Mucosa of gallbladder (tissue), 1 donor: ENCODE measurements at places on chromosomes 2 and 18.

GRCh38 chr2:75587954-75588587 lies 27.3 kb upstream of the EVA1A start:
- DNase-seq: no peak

GRCh38 chr2:136000502-136000901 lies 15.1 kb upstream of the DARS1 start:
- DNase-seq: no peak

DNA sequence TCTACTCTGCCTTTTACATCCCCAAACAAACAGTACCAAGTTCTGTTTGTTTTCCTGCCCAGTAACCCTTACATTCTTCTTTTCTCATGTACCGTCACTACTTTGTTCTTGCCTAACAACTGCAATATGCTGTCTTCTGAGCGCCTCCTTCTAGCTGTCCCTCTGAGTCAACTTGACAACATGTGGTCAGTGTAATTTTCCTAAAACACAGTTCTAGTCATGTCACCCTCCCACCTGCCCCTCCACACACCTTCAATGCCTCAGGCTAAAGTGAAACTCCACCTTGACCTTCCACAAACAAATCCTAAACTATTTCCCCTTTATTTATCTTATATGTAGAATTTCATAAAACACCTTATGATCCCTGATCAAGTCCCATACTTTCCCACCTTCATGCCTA lies 124.6 kb upstream of the CD302 start:
- DNase-seq: no peak

- DNase-seq: no peak
These were observed at the start of gene AGXT for GRCh38 chr2:240868286-240869108. TSS of gene AGXT (plus strand) at chr2:240868824. CDS start at chr2:240868866, 42 bp downstream.

- DNase-seq: no peak
These were observed 484.8 kb upstream of the UBE2E3 start for GRCh38 chr2:180495606-180496005.

- DNase-seq: no peak
These were observed 31.2 kb downstream of the GPC1 start for GRCh38 chr2:240466579-240467148.

GRCh38 chr2:224017957-224018356 lies 21.1 kb downstream of the SERPINE2 start:
- DNase-seq: no peak

DNA sequence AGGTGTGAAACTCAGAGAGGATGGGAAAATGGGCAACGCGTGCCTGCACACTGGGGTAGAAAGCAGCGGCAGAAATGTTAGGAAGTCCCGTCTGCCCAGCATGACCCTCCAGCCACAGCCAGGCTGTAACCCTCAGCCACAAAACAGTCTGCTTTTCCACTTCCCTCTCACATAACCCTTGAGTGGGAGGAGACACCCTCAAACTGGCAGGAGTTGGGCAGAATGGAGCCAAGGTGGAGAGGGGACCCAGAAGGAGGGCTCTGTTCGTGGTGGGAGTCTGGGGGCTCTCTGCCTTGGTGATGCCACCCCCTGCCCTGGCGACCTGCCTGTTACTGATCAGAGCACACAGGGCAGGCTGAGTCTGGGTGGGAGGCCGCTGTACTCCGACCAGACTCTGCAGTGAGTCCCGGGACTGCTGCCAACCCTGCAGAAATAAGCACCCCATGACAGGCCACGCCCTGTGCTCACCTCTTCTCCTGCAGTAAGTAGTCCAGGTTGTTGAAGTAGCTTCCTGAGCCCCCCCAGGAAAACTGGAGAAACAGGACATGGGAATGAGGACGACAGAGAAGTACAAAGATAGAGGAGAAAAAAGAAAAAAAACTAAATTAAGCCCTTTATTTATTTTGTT lies 16.0 kb downstream of the FAM178B start:
- no peak for DNase-seq

DNA sequence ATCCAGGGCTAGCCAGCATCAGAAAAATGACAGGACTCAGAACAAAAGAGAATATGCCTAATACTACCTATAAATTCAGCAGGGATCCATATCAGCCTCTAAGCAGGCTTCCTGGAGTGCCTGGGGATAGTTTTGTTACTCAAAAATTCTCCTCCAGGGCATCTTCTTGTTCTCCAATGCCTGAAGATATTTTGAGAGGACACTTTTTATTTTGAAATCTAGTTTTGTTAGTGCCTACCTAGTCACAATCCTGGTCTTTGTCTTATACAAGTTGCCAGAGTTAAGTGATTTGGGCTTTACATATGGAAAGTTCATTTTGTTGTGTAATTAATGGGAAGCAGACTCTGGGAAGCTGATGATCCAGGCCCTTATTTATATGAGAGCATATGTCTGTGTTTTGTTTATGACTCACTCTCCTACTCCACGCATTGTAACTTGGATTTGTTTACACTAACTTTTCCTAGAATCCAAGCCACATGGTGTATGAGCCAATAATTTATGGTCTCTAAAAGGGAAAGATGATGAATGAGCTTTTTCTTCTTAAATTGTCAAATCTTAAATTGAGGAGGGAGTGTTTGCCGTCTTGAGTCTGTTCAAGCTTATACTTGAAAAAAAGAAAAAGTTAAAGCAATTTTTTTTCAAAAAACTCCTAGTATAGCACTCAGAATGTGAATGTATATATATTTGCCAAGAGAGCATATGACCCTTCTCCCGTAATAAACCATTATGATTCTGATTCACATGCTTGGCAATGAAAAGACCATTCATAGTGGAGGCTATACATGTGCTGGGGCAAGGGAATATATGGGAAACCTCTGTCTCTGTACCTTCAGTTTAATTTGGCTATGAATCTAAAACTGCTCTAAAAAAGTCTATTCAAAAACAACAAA lies 370.3 kb downstream of the SETBP1 start:
- DNase-seq: no peak

DNA sequence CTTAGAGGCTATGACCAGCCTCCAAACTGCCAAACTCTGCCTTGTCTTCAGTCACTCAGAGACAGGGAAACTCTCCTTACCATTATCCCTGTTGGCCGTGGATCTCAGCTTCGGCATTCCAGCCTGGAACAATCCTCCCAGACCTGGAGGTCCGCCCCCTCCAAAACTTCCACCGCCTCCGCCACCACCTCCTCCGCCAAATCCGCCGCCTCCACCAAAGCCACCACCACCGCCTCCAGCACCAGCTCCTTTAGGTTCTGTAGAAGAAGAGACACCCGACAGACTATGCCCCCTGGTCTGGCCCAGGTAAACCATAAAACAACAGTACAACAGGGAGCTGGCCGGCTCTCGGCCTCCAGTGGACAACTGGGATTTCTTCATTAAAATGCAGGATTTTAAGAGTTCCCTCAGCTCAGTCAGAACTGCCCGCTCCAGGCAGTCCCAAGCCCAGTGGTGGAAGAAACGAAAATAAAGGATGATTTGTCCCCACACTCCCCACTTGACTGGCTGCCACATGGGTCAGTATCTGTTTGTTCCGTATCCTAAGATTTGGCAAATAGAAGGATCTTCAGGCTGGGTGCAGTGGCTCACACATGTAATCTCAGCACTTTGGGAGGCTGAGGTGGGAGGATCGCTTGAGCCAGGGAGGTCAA lies 22.4 kb downstream of the WIPF1 start:
- DNase-seq: no peak

- no peak for DNase-seq
These were observed 277.9 kb upstream of the SIX3 start for GRCh38 chr2:44663471-44664073.

GRCh38 chr2:148065936-148066335 lies 45.0 kb downstream of the MBD5 start:
- DNase-seq: no peak

GRCh38 chr2:38600242-38600891 lies 2.4 kb downstream of the HNRNPLL start:
- no peak for DNase-seq

- no peak for DNase-seq
These were observed 83.8 kb upstream of the ACVR2A start for GRCh38 chr2:147760984-147761383.

GRCh38 chr2:48131539-48132270 lies 225.4 kb upstream of the FBXO11 start:
- DNase-seq: no peak

DNA sequence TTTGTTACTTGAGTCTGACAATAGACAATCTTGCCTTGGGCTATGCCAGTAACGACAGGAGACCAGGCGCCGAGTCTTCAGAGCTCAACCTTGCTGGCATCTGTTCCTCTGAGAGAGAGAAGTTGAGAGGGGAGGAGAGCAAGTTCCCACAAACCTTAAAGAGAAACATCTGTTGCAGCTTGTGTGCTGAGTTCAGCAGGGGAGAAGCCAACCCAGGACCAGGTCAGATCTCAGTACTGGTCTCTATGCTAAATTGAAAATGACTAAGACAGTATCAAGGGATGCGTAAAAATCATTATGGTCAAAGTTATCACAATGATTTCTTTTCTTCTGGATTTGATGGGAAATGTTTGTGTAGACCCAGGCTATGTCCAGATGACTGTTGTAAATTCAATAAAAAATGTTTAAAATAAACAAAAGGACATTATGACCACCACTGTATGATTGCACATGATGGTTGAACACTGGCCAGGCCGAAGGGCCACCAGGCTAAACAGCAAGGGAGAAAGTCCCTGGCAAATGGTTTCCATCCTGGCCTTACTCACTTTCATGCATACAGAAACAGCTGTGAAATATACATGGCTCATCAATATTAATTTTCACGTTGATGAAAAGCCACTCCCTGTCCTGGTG lies 100.3 kb upstream of the PMAIP1 start:
- no peak for DNase-seq

GRCh38 chr2:133607679-133608078 lies 39.4 kb upstream of the NCKAP5 start:
- no peak for DNase-seq

DNA sequence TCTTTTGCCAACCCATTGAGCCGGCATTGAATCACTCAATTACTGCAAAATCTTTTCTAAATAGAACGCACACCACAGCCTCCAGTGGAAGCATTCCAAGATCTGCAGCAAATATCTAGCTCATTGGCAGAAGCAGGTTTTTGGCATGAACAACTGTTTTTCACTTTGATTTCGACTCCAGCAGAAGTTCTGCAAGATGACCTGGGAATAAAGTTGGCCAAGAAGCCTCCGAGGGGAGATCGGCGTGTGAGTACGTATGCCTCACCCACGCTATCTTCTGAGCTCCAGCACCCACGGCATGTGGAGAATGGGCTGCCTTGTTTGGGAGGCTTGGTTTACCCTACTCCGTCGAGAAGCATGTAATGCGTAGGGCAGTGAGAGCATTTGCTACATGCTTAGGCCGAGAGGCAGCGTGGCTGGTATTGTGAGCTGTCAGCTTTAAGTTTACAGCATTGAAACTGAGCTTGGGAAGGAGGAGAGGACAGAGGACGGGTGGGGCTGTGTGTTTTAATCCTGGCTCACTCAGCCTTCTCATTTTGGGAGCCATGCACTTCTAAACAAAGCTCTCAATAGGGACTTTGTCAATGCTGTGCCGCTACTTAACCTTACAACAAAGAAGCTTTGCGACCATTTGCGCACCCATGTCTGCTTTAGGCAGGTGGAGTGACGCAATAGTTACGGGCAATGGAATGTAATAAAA lies 10.5 kb downstream of the PCARE start:
- DNase-seq: no peak

DNA sequence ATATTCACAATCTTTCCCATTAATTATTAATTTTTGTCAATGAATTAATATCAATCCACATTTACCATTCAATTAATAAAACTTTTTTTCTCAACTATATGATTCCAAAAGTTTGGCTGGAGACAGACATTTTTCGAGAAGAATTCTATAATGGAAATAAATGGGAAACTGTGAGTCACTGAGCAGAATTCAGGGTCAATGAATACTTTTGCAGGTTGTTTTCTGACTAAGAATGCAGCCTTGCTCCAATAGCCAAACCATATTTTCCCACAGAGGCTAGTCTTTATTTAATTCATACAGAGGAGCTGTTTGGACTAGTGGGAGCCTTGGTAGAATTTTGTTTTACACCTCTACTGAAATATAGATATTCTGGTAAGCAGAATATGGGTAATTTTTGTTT lies 82.3 kb downstream of the ARHGAP28 start:
- no peak for DNase-seq

DNA sequence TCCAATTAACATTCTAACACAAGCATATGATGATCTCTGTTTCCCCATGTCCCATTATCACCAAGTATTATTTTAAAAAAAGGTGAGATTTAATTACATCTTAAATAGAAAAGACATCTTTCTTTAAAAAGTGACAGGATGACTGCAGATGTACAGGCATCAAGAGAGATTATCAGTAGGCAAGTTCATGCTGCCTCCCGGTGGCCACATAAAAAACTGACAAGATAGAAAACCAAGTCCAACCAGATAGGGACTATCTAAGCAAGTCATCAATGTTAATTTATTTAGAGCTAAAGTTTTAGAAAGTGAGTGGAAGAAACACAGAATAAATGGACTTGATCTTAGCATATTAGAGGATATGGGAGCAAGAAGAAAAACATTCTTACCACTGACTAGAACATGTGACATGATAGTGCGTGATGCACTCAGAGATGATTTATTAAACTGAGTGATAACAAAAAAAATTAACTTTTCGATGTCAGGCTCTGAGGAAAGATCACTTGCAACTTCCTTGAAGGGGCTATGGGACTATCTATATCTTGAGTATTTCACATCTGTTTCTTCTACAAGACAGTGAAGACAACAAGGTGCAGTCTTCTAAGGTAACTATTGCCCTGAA lies 5.4 kb upstream of the TDRD15 start:
- DNase-seq: peak; percentile 48

- no peak for DNase-seq
These were observed 54.4 kb downstream of the CWC22 start for GRCh38 chr2:179952658-179953057.

- DNase-seq: no peak
These were observed 21.1 kb downstream of the CRACDL start for GRCh38 chr2:98914713-98915580.

GRCh38 chr2:23157812-23158211 lies 227.2 kb upstream of the KLHL29 start:
- no peak for DNase-seq

- DNase-seq: no peak
These were observed 301.5 kb upstream of the MGAT5 start for GRCh38 chr2:133952420-133952819.

DNA sequence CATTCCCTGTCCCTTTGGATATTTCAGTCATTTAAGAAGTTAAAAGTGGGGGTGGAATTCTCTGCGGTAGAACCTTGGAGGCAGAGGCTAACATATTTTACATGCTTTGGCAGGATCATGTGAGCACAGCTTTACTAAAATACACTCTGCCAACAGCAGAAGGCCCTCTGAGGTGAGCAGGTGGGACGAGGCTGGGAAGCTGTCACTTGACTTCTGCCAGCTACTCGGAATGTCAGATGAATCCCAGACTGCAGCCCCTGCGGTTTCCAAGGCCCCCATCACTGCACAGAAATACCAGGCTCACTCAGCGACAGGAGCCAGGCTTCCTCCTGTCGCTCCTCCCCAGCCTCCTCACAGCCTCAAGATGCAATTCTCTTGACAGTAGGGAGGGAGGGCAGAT lies 220.9 kb upstream of the REV1 start:
- peak; percentile 18 for DNase-seq

- no peak for DNase-seq
These were observed 486.7 kb downstream of the EPHA4 start for GRCh38 chr2:221085341-221085900.

DNA sequence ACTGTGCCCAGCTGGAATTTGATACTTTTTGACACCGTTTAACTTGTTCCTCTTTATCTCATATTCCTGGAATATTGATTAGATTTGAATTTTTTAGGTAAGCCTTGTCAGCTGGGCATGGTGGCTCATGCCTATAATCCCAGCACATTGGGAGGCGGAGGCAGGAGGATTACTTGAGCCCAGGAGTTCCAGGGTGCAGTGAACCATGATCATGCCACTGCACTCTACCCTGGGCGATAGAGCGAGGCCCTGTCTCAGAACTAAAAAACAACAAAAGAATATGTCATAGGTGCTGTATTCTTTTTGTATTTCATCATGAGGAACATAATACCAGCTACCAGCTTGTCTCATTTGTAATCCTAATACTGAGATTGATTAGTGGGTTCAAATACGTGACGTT lies 90.3 kb downstream of the ZNF532 start:
- DNase-seq: no peak
